ENCODE measurements at places on chromosomes 2 and 18.

- no peak for DNase-seq
Measured at GRCh38 chr2:61733563-61733962, 120.3 kb downstream of the FAM161A start.

- DNase-seq: no peak
Measured at GRCh38 chr2:21083482-21083881, 39.6 kb upstream of the APOB start.

- DNase-seq: no peak
Measured at GRCh38 chr2:150383587-150383986, 103.9 kb downstream of the RND3 start.

DNA sequence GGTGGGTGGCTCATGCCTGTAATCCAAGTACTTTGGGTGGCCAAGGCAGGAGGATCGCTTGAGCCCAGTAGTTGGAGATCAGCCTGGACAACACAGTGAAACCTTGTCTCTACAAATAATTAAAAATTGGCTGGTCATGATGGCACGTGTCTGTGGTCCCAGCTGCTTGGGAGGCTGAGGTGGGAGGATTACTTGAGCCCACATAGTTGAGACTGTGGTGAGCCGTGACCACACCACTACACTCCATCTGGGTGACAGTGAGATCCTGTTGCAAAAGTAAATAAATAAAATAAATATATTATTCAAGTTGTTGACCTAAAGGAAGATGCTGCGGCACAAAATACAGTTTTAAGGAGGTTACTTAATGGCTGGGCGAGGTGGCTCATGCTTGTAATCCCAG is 72.7 kb downstream of the LAMA3 start:
- DNase-seq: no peak

DNA sequence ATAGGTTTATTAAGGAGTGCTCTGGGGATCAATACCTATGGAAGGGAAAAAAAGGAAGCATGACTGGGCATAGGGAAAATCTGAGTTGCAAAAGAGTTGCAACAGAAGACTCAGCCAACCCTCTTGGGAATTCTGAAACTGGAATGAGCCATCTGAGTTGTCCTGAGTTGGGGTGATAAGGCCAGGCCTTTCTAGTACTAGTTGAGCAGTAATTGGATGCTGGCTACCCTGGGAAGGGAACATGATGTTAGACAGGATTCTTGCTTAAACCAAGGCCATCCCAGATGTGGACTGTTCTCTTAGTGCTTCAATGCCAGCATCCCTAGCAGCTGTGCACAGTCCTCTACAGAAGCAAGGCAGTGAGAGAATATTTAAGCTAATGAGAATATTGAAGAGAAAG is 348.8 kb upstream of the GULP1 start:
- no peak for DNase-seq

DNA sequence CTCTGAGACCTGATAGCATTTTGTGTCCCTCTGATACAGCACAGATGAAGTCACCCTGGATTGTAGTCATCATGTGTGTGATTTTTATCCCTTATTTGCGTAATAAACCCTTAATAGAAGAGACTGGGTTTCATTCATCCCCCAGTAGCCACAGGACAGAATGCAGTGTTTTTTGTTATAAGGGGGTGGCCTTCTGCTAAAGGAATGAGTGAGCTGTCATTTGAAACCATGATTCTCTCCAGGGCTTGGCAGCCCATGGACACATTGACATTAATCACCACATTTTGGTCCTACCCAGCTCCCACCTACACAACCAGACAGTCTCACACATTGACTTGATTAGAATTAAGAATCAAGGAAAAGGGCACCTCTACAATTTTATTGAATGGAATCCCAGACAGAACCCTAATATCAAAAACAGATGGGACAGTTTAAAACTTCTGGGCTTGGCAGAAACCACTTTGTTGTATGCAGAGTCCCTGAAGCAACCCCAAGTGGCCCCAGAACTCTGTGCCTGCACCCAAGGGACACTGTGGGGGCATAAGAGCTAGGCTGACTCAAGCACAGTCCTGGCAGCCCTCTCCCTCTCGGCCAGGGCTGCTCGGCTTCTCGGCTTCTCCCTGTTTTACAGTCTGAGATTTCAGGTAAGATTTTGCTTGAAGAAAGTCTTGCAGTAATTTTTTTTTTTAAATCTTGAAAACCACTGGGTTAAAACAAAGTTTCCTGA is 254.0 kb upstream of the SLC14A2 start:
- no peak for DNase-seq

DNA sequence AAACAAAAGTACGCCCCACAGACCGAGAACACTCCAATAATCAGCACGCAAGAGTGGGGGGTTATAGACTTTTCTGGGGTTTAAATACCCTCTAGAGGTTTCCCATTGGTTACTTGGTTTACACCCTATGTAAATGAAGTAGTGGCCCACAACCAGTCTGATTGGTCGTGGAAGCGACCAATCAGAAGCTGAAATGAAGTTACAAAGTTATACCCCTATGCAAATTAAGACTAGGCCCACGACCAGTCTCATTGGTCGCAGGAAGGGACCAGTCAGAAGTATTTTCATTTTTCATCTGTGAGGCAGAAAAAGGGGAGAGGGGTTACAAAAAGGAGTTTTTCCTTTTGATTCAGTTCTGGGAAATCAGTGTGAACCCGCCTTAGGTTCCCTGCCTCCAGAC is 55.3 kb upstream of the YWHAQ start:
- DNase-seq: no peak

GRCh38 chr2:24046930-24047702 is at the start of gene WDCP:
Gene WDCP (minus strand): TSS chr2:24047391. CDS start chr2:24039494, 7,897 bp downstream.
- DNase-seq: peak; percentile 99

DNA sequence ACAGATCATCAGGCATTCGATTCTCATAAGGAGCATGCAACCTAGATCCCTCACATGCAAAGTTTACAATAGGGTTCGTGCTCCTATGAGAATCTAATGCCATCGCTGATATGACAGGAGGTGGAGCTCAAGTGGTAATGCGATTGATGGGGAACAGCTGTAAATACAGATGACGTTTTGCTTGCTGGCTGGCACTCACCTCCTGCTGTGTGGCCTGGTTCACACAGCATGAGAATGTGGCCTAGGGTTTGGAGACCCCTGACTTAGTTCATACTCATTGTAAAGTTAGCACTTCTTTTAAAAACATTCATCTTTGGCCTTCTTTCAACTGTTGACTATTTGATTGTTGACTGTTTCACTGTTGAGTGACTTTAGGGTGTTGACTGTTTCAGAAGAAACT is 8.7 kb upstream of the CHMP1B start:
- DNase-seq: no peak

DNA sequence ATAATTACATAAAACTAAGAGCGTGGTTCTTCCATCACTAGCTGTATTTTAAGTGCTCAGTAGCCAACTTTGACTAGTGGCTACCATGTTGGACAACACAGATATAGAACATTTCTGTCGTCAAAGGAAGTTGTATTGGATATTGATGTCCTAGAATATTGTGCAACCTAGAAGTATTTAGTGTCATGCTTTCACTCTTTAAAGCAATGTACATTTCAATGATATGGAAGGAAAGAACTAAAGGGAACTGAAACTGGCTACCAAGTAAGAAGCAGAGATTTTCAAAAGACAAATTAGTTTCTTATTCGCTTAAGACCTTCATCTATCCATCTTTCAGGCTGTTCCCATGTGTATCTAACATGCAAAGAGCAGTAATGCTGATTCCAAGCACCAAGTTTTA is 85.4 kb upstream of the EML6 start:
- DNase-seq: no peak

DNA sequence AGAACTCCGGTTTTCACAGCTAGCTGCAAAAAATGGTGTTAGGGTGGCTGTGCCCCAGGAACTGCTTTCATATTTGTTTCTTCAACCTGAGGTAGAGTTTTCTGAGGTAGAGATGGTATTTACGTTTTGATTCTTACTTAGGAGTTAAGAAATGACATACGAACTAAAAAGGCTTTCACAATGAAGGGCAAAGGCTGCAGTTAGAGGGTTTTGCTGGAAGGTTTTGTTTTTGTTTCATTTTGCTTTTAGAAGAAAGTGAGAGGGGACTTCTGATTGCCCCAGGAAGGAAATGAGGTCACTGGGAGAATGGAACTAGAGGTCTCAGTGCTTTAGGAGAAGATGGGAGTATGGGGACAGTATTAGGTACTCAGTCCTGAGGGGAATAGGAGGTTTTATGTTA is 15.5 kb downstream of the CDCA7 start:
- DNase-seq: no peak

DNA sequence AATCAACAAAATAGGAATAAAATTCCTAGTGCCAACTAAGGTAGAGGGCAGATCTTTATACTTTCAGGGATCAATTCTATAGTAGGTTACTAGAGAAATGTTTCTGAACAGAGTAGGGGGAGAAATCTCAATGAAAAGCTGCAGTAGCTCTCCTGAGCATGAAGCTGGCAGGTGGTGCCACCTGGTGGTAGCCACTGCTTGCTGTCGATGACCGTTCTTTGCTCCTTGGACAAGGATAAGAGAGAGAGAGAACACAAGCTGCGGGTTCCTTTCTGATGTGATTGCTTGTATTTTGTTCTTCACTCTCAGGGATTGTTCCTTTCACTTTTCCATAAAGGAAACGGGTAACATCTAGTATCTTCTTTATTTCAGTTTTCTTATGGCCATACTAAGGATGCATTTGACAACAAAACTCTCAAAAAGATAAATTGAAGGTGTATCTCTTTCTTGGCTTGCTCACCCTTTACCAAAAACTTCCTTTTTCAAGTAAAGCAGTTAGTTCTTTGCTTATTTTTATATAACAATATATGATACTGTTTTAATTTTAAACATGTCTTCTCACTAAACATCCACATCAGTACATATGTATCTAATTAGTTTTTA is 18.6 kb upstream of the MRPL19 start:
- no peak for DNase-seq

- no peak for DNase-seq
Measured at GRCh38 chr2:45974056-45974455, 322.6 kb downstream of the PRKCE start.

DNA sequence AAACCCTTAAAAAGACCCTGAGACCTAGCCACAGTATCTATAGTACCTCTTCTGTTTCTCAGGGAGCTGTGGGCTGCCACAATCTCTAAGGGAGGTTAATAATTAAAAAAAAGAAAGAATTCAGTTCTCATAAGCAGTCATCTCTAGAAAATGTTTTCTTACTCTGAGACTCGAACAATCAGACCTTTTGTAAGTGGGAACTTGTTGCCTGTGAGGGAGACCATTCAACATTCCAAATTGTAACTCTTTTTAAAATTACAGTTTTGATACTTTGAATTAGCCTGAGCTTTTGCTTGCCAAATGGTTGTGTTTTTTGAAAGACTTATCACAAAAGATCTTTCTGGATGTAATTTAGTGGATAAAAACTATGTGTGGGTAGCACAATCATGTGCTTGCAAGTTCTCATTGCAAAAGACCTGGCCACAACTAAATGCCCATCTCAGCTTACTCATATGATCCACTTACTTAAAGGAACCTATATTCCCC is 33.3 kb downstream of the IL1R2 start:
- DNase-seq: no peak

GRCh38 chr2:43230951-43231827 is 4.8 kb upstream of the ZFP36L2 start:
- DNase-seq: no peak

DNA sequence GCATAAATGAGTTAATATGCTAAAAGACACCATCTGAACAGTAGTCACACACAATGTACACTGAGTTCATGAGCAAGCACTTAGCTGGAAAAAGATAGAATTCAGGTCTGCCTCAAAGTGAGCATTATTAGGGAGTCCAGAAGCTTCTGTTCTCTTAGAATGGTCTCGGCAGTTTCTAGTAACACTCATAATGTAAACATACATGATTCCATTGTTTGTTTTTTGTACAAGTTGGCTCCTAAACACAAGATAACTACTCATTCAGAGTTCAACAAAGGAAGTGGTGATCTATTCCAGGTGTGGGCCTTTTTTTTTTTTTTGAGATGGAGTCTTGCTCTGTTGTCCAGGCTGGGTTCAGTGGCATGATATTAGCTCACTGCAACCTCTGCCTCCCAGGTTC is 66.2 kb downstream of the ESCO1 start:
- no peak for DNase-seq

- no peak for DNase-seq
Measured at GRCh38 chr2:55052129-55053061, 2.1 kb upstream of the RTN4 start.

- no peak for DNase-seq
Measured at GRCh38 chr18:7325126-7325430, 94.2 kb downstream of the LRRC30 start.

- DNase-seq: no peak
Measured at GRCh38 chr2:45698554-45698953, 47.1 kb downstream of the PRKCE start.

GRCh38 chr2:198161151-198161550 is 356.8 kb downstream of the PLCL1 start:
- no peak for DNase-seq

DNA sequence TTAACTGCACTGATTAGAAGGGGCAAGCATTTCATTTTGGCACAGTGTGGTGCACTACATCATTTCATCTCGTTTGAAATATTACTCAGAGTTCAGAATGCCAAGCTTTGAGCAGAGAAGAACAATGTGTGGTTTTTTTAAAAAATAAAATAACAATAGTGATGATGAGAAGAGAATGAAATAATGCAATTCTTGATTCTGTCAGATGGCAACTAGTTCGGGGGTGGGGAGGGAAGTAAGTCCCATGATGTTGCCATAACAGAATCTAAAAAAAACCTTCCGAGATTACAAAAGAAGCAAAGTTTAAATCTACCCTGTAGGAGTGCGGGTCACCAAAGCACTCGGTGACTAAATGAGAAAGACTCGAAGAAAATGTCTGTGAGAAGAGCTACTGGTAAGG is 490.4 kb downstream of the NR4A2 start:
- no peak for DNase-seq

- no peak for DNase-seq
Measured at GRCh38 chr18:8121942-8122480, 487.2 kb upstream of the RAB12 start.

DNA sequence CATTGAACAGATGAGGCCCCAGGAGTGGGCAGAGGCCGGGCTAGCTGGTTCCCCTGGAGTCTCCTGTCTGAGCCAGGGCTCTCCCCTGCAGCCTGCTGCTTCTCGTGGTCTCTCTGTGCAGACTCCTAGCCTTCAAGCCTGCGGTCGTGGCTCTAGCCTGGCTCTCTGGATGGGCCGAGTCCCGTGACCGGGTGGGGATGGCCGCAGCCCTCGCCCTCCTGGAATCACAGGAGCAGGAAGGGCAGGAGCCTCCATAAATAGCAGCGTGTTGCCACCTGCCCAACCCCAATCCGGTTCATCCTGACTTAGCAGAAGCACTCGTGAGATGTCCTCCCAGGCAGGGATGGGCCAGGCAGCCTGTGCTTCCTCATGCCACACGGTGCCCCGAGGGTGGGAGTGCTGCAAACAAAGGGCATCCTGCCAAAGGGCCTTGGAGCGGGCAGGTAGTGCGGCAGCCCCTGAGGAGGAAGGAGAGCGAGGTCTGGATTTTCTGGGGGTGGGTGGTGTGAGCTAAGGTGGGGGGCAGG is 43.9 kb downstream of the FOSL2 start:
- no peak for DNase-seq

DNA sequence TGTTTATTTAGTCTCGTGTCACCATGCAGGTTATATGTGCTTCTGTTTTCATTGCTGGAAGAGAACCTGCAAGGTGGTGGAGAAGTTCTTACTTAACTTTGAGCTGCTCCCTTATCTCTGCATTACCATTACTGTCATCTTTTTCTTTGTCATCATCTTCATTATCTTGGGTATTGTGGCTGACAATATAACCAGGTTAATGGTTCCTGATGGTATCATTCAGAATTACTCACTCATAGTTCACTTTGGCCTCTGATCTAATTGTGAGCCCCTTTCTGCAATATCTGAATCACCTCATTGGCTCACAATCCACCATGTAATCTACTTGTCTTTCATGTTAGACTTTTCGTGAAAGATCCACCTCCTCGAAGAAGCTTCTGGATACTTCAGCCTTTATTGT is 5.0 kb downstream of the CD28 start:
- DNase-seq: no peak

GRCh38 chr18:9947248-9947647 is 33.4 kb downstream of the VAPA start:
- DNase-seq: no peak
